ENCODE measurements at places on chromosomes 5 and 9.

- no peak for DNase-seq
These were observed 21.8 kb upstream of the TMEM252 start for GRCh38 chr9:68562461-68562860.

GRCh38 chr5:53956632-53957031 lies 353.7 kb downstream of the ARL15 start:
- DNase-seq: no peak

- no peak for DNase-seq
These were observed 728.2 kb downstream of the BRINP1 start for GRCh38 chr9:118640836-118641560.

DNA sequence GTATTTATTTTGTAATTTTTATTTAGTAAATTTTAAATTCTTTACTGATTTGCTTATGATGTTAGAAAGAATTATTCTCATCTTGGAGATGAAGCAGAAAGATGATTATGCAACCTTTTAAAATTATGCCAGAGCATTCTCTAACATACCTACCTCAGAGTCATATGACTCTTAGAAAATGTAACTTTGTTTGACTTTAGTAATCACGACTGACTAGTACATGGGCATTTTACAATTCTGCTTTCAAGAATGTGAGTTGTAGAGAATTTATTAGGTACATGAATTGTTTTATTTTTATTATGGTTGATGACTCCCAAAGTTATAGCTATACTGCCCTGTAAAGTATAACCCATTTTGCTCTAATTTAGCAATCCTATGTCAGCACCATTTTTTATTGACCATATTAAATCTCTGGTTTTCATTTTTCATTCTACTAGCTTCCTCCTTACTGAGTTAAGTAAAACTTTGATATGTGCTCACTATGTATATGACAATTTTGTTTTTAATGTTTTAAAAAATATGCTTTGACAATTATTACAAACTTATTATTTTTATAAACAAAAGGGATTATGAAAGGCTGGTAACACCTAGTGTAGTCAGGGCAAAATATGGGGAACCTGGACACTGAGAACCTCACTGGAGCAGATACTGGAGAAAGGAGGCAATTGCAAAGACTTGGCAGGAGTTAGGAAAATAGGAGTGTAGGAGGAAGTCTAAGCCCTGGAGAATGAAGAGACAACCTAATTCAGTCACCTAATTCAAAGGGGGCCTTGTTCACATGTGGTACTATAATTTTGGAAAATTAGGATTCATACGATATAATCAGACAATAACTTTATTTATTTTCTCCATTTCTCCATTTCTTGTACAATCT lies 249.7 kb upstream of the DAB2 start:
- DNase-seq: no peak

DNA sequence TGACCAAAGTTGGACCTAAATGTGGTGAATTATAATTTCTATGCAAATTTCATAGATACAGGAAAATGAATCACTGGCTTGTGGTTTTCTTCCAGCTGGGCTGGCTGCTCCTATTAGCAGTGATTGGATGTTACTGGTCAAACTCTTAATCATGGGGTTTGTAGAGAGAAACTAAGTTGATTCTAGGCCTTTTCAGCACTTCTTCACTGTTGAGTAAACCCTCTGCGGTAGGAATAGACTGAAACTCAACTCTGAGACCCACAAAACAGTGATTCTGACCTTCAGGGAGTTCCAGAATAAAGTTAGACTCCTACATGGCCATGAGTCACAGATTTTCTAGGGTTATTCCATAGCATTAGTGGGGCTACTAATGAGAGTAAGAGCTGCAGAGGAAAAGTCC lies 47.9 kb upstream of the FKTN start:
- DNase-seq: no peak

GRCh38 chr5:170551076-170551475 lies 47.3 kb downstream of the KCNIP1 start:
- no peak for DNase-seq

DNA sequence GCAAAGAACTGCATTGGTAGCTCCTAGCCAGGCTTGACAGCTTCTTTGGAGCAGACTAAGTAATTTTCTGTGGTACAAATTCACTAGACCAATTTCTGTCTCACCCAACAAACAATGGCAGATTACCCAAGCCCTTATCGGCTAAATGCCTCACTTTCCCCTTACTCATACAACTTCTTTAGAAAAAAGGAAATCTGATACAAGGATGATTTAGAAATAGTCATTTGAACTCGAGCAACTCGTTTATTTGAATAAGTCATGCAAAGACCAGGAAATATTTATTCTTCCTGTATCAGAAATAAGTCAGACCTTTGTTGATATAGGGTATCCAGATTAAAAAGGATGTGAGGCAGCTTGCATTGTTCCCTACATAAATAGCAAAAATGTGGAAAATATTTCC lies 170.4 kb upstream of the CDH6 start:
- no peak for DNase-seq

- DNase-seq: no peak
These were observed 17.2 kb upstream of the TENT2 start for GRCh38 chr5:79595086-79595485.

- peak; percentile 42 for DNase-seq
These were observed 57.2 kb downstream of the COL5A1 start for GRCh38 chr9:134698587-134699342.

- peak; percentile 5 for DNase-seq
These were observed 7.2 kb downstream of the GAPT start for GRCh38 chr5:58498340-58498942.

Measured in SHP77 (cell line).